Activated T-helper 2 cell treated with anti-CD3 and anti-CD28 coated beads, Interferon-gamma antibody, Interleukin-2, Interleukin-4, amounts not matched to agents 10 μg/mL and 5 μg/mL and 100 μg/mL, durations not matched to agents 14 hours and 24 hours and 36 hours (primary cell): ENCODE measurements at places on chromosomes 5 and 9.

- no peak for DNase-seq
Measured at GRCh38 chr5:156913719-156914370, 49.2 kb downstream of the TIMD4 start.

- no peak for DNase-seq
Measured at GRCh38 chr5:12019306-12019705, 115.1 kb upstream of the CTNND2 start.

- no peak for DNase-seq
Measured at GRCh38 chr5:141869040-141869439, 9.2 kb downstream of the PCDH1 start.

- no peak for DNase-seq
Measured at GRCh38 chr5:114360816-114361723, 800 bp upstream of the KCNN2 start.

DNA sequence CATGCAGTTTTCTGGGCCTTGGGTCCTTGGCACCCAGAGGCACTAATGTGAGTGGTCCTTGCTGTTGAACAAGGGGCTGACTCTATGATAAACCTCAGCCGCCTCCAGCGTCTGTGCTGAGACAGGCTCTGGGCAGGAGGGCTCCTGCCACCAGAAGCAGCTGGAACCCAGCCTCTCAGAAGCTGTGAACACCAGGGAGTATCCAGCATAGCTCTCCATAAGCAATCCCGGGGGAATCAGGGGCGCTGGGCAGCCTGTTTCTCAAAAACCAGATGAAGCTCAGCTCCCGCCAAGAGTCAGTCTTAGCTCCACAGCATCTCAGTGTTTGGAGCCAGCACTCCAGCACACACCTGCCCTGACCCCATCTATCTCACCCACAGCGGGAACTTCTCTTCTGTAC lies 170.2 kb downstream of the HSPA4 start:
- no peak for DNase-seq

- DNase-seq: no peak
Measured at GRCh38 chr9:114097613-114098020, 1.5 kb downstream of the KIF12 start.

- DNase-seq: no peak
Measured at GRCh38 chr5:134873494-134873893, 677 bp upstream of the TXNDC15 start.

- DNase-seq: no peak
Measured at GRCh38 chr5:164921722-164922121, 1416.3 kb downstream of the MAT2B start.

GRCh38 chr5:114634967-114635901 lies 273.4 kb downstream of the KCNN2 start:
- DNase-seq: no peak

DNA sequence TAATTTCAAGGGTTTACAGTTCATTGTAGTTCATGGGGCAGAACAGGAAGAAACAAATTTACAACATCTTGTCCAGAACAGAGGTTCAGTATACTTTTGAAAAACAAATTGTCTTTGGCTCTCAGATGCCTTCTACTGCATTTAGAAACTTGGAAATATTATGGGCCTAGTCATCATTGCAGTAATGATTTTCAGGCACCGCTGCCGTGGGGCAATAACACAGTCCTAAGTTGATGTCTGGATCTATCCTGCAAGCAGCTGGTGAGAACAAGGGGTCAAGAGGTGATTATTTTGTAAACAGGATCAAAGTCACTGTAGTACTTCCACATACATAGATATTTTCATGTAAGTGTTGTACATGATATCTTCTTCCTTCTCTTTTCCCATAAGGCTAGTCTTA lies 82.5 kb upstream of the CAST start:
- DNase-seq: no peak

GRCh38 chr5:55154873-55155272 lies 5.1 kb upstream of the GPX8 start:
- no peak for DNase-seq

- no peak for DNase-seq
Measured at GRCh38 chr5:123706531-123706930, 194.6 kb downstream of the CSNK1G3 start.

GRCh38 chr9:93193388-93194220 lies 9.7 kb downstream of the WNK2 start:
- no peak for DNase-seq

DNA sequence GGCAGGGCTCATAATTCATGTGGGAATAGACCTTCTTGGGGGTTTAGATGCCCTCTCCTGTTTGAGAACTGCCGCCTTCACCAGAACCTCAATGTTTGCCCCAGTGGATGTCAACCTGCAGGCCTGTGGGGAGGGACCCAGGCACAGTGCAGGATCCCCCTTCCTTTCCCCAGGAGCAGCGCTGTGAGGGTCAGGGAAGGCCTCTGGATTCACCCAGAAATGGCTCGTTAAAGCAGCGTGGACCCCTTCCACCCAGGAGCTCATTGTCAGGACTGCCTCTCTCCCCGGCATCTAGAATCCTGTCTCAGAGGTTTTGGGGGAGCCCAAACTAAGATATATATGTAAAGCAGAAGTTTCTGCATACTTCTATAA lies 188.3 kb downstream of the GADD45G start:
- no peak for DNase-seq

DNA sequence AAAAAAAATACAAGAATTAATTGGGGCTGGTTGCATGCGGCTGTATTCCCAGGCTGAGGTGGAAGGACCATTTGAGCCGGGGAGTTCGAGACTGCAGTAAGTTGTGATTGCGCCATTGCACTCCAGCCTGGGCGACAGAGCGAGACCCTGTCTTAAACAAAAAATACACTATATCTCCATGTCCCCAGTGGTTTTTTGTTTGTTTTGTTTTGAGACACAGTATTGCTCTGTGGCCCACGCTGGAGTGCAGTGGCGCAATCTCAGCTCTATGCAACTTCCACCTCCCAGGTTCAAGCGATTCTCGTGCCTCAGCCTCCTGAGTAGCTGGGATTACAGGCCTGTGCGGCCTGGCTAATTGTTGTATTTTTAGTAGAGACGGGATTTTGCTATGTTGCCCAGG lies 1.2 kb downstream of the COQ4 start:
- no peak for DNase-seq

DNA sequence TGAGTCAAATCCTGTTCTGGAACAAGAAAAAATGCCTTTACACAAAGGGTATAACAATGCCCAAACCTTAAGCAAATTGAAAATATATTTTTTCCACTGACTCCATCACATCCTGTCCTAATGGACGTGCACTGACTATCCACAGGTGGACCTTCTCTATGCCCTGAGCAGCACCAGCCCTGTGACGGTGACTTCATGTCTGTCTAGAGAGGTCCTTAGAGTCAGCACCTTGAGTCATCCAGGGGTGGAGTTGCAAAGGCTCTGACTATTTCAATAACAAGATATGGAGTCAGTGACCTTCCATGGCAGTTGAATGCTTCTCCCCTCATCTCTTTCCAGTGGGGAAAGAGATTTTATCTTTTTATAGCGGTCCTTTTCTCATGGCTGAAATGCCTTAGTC lies 78.0 kb downstream of the YIPF5 start:
- no peak for DNase-seq

DNA sequence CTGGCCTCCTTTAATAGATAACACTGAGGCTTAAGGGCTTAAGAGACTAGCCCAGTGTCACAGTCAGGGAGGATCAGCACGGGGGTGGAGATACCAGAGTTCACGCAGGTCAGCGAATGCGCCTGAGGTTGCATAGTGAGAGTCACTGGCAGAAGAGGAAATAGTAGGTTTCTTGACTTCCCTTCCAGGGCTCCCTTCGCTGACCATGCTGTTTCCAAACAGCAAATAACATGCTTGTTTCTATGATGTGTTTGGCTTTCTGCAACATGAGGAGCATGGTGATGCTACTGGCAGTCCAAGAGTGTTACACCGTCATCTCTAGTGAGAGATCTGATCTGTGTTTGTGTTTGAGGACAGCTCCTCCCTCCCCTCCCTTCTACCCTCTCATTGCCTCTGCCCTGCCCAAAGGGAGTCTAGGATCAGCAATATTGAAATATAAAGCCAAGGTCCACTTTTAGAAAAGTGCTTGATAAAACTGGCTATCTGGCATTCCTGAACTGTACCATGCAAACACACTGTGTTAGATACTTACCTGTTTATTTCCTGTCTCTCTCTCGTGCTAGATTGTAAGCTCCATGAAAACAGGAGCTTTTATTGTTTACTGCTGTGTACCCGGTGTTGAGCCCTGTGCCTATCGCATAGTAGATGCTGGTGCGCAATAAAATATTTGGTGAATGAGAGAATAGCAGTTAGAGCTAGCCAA lies 12.3 kb downstream of the TLE4 start:
- no peak for DNase-seq

DNA sequence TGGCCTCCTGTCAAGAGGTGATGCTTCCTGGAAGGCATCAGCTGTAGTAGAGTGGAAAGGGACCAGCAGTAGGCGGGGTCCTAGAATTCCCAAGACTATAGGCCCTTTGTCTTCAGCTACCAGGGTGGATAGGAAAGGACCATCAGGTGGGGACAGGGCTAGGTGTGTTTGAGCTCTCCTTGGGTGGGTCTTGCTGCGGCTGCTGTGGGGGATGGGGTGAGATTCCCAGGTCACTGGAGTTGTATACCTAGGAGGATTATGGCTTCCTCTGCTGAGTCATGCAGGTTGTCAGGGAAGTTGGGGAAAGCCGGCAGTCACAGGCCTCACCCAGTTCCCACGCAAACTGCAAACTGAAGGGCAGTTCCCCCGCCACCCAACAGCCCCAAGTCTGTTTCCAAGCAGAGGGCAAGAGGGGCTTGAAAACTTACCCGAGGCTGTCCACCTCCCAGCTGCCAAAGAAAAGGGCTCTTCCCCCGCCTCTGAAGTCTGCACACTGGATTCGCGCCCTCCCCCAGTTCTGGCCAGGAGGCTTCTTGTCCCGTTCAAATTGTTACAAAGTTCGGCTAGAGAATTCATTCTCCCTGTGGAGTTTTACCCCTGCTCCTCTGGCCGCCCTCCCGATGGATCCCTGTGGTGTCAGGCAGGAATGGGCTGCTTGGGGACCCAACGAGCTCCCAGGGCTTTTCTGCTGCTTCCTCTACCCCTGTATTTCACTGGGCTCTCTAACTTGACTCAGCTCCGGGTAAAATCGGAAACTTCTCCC lies 23.0 kb upstream of the ECM2 start:
- no peak for DNase-seq

- no peak for DNase-seq
Measured at GRCh38 chr9:120388003-120388855, 191.7 kb downstream of the CDK5RAP2 start.

- no peak for DNase-seq
Measured at GRCh38 chr9:94135222-94135621, 51.0 kb downstream of the PTPDC1 start.

- no peak for DNase-seq
Measured at GRCh38 chr5:109060378-109061025, 312.8 kb downstream of the FER start.

DNA sequence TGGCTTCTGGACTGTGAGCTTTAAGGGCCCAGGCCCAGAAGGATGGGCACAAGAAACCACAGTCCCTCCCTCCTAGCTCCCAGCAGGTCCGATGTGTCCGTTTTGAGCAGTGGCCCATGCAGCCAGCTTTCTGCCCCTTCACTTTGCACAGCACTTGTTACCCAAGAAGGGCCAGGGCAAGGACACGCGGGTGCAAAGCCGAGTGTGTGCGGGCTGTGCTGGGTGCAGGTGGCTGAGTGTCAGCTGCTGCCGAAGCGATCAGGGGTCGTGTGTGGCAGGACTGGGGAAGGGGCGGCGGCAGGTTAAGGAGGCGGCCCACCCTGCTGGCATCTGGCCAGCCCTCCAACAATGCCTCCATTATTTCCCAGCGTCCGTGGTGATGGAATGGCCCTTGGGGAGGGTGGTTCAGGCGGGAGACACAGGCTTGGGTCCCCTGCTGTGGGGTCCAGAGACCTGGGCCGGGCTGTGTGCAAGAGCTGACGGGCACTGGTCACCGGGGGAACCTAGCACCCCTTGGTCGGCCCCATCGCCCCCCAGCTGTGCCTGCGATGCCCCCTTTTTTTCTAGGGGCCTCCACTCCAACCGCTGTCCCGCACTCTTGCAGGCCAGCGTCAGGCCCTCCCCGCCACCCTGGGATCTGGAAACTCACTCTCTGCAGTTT lies 653 bp downstream of the LHX3 start:
- no peak for DNase-seq

GRCh38 chr5:1108023-1108864 lies 3.6 kb downstream of the SLC12A7 start:
- no peak for DNase-seq

DNA sequence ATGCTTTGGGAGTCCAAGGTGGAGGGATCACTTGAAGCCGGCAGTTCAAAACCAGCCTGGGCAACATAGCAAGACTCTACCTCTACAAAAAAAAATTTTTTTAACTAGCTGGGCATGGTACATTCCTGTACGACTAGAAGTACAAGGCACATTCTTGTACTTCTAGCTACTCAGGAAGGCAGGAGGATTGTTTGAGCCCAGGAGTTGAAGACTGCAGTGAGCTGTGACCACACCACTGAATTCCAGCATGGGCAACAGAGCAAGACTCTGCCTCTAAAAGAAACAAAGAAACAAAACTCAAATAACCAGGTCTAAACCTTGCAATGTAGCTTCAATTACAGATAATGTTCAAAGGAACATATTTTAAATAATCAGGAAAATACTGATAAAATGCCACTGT lies 56.2 kb downstream of the SSBP2 start:
- DNase-seq: no peak

DNA sequence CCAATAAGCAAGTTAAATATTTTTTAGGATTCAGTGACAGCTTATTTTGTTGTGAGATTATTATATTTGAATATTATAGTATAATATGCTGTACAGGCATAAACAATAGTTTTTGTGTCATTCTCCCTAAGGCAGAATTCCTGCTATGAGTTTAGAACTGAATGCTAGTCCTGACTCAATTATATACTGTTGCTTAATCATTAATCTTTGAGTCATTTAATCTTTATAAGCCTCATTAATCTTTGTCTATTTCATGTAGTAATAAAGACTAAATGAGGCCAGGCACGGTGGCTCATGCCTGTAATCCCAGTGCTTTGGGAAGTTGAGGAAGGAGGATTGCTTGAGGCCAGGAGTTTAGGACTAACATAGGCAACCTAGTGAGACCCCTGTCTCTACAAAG lies 3.6 kb upstream of the DCP2 start:
- no peak for DNase-seq

DNA sequence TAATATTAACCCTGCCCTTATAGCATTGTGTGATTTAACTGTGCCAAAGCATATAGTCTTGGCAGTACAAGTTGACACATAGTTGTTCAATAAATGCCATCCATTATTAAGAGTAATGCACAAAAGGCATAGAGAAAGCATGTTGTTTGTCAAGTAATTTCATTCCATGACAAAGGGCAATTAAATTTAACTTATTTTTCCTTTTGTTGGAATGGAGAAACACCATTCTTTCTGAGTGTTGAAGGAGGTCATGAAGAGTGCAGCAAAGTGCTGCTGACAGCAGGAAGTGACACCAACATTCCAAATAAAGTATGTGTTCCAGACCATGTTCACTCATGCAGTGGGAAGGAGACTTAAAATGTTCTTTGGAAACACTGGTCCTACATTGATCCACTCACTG lies 29.1 kb downstream of the ANKDD1B start:
- no peak for DNase-seq

DNA sequence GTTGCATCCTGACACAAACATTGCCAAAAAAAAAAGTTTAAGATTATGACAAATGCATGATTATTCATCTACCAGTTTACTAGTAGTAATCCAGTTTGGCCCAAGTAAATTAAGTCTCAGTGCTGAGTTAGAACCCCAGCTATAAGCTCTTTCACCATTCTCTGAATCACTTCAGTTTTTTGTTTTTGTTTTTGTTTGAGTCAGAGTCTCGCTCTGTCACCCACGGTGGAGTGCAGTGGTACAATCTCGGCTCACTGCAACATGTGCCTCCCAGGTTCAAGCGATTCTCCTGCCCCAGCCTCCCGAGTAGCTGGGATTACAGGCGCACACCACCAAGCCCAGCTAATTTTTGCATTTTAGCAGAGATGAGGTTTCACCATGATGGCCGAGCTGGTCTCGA lies 1.5 kb upstream of the PCYOX1L start:
- no peak for DNase-seq
